ENCODE measurements at places on chromosomes 13 and 19.

- DNase-seq = no peak
Observed at GRCh38 chr19:39998501-39998900, 1.6 kb downstream of the ZNF546 start.

- DNase-seq = peak; percentile 78
Observed at GRCh38 chr19:35216833-35217648, 11.5 kb downstream of the FAM187B start.

DNA sequence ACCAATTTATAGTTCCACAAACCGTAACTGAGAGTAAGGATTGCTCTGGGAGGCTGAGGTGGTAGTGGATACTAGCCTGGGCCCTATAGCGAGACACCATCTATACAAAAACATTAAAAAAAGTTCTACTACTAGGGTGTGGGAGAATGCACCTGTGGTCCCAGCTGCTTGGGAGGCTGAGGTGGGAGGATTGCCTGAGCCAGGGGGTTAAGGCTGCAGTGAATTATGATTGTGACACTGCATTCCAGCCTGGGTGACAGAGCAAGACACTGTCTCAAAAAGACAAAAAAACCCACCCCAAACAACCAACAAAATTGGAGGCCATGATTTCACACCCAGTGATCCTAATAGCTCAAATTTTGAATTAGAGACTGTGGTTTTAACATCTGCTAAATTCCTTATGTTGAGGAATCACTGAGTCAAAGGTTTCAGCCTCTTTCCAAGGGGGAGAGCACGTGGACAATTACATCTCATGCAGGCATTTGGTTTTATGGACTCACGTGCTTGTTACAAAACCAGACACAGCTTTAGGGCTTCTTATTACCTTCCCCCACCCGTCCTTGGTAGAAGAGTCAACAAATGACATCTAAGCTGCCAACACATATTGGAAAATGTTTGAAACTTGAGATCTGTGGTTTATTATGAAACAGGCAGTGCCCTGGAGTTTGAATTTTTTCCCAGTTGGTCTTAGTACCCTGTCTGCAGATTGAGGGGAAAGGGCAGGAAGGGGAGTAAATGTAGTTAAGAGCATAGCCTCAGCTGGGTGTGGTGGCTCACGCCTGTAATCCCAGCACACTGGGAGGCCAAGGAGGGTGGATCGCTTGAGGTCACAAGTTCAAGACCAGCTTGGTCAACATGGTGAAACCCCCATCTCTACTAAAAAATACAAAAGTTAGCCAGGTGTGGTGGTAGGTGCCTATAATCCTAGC is 18.5 kb downstream of the CYP2A6 start:
- no peak for DNase-seq

DNA sequence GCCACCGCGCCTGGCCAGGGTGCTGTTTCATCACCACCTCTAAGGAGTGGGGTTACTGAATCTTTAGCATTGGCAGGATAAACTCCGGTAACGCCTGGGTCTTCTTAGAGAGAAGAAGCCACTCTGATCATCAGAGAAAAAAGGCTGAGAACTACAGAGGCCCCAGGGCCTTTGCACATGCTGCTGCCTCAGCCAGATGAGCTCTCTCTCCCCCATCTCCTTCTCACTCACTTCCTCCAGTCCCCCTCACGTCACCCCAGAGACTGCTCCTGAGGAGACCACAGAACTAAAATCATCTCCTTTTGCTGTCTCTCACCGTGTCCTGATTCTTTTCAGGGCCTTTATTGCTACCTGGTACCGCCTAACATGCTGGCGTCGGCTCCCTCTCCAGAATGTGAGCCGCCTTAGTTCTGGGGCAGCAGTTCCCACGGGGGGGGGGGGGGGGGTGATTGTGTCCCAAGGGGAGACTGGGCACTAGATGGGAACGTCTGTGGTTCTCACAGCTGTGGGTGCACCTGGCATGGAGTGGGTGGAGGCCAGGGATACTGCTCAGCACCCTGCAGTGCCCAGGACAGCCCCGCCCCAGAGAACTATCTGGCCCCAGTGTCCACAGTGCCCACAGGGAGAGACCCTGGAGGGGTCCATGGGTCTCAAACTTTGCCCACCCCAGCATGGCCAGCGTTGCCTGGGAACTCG is 5.1 kb upstream of the DIRAS1 start:
- DNase-seq = no peak

GRCh38 chr13:48906200-48906599 is 69.5 kb upstream of the FNDC3A start:
- no peak for DNase-seq

DNA sequence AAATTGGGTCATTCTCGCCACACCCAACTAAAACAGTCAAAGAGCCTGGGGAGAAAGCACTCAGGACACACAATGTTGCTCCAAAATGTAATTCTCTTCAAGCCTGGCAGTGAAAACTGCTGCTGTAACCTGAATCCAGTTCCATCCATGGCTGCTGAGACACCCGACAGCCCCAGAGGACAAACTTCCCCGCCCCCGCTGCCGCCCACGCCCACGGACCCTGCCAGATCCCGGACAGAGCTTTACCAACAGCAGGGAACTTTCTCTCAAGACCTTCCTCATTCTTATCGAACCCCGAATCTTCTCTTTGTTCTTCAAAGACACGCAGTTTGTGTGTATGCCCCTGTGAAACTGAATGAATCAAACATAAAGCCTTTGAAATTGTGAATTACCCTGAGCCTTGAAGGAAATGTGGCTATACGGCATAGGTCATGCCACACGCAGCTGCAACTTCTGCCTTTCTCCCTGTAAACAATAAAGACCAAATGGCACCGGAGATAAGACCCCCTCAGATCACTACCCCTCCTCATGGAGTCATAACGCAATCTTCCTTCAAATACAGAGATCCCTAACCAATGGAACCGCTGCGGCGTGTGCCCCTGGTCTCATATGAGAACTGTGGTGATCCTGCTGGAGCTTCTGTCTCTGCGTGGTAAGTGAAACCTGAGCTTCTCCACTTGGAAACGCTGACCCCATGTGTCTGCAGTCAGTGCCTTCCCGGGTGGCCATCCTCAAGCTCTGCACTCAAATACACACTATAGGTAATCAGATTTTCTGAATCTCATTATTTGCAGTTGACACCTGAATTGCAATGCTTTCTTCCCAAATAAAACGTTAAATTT is 4.8 kb upstream of the LAMP1 start:
- peak; percentile 73 for DNase-seq

DNA sequence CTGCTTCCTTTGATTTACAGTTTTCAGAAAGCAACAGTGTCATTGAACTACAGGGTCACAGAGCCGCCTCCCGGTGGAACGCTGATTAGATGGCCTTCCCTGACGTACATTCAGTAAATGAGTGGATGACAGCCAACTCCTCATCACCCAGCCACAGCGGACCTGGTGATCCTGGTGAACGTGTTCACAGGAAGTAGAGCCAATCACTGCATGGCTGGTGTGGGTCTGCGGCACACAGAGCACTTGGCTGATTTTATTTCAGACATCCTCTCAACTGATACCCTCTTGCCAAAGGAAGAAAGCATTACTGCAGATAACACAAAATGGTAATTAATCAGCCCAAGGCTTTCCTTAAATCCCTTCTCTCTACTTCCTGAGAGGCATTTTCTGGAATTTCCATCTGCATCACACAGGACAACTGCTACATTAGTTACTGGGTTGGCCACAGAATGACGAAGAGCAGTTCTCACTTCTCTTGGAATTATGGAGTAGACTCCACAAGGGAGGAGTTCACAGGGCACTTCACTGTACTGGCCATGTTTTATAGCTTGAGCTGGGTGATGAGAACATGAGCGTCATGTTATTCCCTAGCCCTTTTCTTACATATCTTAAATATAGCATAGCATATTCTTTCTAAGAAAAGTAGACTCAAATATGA is 84.0 kb upstream of the SLC7A1 start:
- DNase-seq = no peak

- no peak for DNase-seq
Observed at GRCh38 chr13:33028620-33029019, 12.4 kb downstream of the KL start.

- DNase-seq = no peak
Observed at GRCh38 chr13:24282256-24282655, 27.1 kb upstream of the C1QTNF9 start.

DNA sequence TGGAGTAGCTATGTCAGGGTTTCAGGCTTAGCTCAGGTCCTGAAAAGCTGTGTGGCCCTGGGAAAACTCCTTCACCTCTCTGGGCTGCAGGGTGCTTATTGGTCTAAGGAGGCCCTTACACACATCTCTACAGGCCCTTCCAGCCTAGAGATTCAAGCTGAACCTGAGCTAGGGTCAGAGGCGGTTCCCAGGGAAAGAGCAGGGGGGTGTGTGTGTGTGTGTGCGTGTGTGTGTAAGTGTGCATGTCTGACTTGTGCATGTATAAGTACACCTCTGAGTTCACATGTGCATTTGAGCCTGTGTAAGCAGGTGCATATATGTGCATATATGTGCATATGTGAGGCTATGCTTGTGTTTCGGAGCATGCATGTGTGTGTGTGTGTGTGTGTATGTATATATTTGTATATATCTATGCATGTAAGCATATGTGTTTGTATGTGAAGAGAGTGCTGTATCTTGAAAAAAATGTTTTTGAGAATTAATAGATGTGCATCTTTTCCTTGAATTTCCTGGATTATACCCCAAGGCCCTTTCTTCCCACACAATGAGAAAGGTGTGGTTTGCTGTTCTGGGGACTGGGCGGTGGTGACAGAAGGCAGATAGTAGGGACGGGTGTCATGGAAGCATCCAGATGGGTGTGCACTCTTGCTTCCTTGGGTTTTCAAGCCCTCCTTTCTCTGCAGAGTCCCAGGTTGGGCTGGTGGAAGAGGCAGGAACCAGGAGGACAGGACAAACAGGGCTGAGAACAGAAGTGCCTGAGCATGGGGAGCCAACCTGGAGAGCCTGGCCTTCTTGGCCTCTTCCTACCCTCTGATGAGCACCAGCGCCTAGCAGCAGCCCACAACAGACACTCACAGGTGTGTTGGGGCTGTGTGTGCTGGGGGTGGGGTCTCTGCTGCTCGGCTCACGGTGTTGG is 150.3 kb upstream of the TSHZ3 start:
- no peak for DNase-seq

DNA sequence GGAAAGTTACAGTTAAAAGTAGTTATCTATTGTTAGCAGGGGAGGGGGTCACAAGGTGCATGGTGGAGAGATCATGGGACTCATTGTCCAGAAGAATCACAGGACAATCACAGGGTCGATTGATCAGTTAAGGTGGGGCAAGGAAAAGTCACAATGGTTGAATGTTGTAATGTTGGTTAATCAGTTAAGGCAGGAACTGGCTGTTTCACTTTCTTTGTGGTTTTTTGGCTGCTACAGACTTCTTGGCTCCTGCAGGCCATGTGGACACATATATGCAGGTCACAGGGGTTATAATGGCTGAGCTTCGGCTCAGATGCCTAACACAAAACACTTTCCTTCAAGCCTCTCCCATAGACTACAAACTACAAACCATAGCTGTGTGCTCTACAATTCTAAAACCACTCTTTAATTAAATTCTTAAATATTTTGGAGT is 6.9 kb upstream of the ZNF431 start:
- no peak for DNase-seq

- DNase-seq = no peak
Observed at GRCh38 chr13:28129911-28130693, 8.2 kb upstream of the PAN3 start.

DNA sequence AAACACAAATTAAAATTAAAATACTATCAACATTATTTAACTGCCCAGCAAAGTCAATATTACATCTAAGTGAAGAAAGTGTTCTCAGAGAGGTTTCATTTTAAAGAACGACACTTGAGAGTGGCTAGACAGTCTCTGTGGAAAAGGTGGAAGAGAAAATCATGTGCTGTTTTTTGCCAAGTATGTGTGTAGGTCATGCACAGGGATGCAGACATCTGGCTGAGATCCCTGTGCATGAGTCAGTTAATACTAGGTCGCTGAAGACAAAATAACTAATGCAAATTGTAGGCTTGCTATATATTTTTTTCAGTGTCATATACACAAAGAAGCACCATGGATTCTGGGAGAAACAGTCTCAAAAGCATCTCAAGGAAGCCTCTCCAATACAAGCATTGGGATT is 44.3 kb upstream of the ENOX1 start:
- DNase-seq = no peak

- DNase-seq = no peak
Observed at GRCh38 chr19:51392701-51393100, 2.3 kb upstream of the C19orf84 start.

GRCh38 chr13:92197669-92198068 is 799.2 kb downstream of the GPC5 start:
- no peak for DNase-seq

DNA sequence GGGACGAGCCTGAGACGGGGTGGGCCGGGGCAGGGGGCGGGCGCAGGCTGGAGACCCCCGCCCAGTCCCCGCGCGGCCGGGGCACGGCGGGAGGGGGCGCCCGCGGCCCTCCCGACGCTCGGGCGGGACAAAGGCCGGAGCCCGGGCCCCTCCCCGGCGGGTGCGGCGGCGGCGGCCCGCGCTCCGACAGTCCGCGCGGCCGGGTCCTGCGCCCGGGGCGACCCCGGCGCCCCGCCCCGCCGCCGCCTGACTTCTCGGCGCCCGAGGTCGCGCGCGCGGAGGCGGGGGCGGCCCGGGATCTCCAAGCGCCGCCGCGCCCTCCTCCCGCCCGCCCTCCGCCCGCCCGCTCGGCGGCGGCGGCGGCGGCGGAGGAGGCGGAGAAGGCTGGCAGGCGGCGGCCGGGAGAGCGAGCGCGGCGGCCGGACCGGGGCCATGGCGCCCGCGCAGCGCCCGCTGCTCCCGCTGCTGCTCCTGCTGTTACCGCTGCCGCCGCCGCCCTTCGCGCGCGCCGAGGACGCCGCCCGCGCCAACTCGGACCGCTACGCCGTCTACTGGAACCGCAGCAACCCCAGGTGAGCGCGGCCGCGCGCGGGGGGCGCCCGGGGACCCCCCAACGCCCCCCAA is at the start of gene EFNA2:
Gene EFNA2 (plus strand): TSS at position 137 of the 624 bp plus-strand sequence. CDS start 296 bp downstream, at position 433.
- no peak for DNase-seq
